ENCODE measurements at places on chromosomes 2 and 18. TPM values are rescaled to one million over a fixed set of nuclear protein-coding genes. Genes with fewer than 3 reads are reported as not detected.

DNA sequence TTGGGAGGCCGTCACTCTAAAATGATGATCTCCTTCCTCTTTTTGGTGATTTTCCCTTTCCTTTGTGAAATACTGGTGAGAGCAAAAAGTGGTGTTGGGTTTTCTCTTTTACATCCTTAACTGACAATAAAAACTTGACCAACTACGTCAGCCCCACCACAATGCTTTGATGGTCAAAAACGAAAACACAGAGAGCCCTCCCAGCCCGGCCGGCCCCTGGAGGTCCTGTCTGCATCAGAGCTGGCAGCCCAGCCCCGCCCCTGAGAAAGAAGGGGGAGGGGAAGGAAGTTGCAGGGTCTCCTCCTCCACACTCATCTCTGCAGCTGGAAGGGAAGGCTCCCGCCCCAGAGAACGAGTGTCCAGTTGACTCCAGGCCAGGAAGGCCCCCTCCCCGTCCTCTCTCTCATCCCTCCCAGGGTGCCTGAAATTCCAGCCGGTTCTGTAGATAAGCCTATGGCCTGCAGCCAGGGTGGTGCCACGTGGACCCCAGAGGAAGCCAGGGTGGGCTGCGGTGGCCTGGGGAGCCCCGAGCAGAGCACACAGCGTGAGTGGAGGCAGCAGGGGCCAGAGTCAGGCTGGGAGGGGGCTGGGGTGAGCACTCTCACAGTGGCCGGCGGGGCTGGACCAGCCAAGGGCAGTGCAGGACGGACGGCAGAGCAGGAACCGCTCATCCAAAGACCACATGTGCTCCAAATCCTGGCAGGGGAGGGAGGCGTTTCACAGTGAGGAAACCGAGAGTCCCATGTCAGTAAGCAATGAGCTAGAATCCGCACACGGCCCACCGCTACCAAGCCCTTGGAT is 19.8 kb downstream of the BIN1 start:
- peak; percentile 76 for DNase-seq
- H3K27ac ChIP-seq: peak overlapping the region; percentile 55
- H3K36me3 ChIP-seq: no peaks in the 10 kb centered on the region
- no peaks in the 10 kb centered on the region for H3K27me3 ChIP-seq
- H3K4me3 ChIP-seq: peak overlapping the region; percentile 23

- H3K4me3 ChIP-seq: no peak overlapping the region
- H3K36me3 ChIP-seq: no peaks in the 10 kb centered on the region
- H3K27me3 ChIP-seq: no peaks in the 10 kb centered on the region
- peaks cover 18% of the 10 kb centered on the region for H3K4me1 ChIP-seq
Observed at GRCh38 chr2:231295363-231295655, 96.9 kb downstream of the ARMC9 start.

DNA sequence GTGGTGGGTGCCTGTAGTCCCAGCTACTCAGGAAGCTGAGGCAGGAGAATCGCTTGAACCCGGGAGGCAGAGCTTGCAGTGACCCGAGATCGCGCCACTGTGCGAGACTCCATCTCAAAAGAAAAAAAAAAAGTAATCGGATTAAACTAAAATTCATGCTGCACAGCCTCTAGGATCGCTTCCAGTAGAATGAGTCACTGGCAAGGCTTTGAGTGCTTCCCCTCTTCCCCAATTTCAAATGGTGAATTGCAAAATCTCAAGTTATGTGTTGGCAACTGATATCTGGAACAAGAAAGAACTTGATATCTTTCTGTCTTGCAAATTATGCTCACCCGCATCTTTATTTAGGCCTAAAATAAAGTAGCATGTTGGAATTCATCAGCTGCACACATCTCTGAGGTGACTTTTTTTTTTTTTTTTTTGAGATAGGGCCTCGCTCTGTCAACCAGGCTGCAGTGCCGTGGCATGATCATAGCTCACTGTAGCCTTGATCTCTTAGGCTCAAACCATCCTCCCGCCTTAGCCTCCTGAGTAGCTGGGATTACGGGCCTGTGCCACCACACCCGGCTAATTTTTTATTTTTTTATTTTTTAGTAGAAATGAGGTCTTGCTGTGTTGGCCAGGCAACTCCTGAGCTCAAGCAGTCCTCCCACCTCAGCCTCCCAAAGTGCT is 12.7 kb downstream of the TTC39C start:
- no peaks in the 10 kb centered on the region for H3K27me3 ChIP-seq
- no peak overlapping the region for H3K27ac ChIP-seq
- no peak for DNase-seq
- peaks cover 16% of the 10 kb centered on the region for H3K4me1 ChIP-seq
- H3K4me3 ChIP-seq: no peak overlapping the region
- peaks cover 11% of the 10 kb centered on the region for H3K36me3 ChIP-seq

Gene WDR43
- 28.7 TPM for polyA plus RNA-seq

Gene LYPD6
- not detected for polyA plus RNA-seq
